ENCODE measurements at places on chromosomes 16 and 17.

DNA sequence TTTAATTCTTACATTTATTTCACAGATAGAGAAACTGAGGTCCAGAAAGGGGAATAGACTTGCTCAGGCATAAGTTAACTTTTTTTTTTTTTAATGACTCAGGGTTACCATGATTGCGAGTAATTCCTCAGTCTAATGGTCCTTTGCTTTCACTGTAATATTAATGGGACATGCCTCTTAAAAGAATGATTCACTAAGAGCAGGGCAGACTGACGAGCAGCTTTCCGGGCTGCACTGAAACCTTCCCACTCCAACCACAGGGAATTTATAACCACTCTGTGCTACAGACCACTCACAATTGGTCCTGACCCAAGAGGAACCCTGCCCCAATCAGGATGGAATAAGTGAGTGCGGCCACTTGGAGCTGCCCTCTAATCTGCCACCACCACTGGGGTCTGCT is 5.7 kb downstream of the HOXB2 start:
- peak; percentile 73 for DNase-seq

- DNase-seq = no peak
Measured at GRCh38 chr17:66465701-66466100, 163.3 kb downstream of the PRKCA start.

DNA sequence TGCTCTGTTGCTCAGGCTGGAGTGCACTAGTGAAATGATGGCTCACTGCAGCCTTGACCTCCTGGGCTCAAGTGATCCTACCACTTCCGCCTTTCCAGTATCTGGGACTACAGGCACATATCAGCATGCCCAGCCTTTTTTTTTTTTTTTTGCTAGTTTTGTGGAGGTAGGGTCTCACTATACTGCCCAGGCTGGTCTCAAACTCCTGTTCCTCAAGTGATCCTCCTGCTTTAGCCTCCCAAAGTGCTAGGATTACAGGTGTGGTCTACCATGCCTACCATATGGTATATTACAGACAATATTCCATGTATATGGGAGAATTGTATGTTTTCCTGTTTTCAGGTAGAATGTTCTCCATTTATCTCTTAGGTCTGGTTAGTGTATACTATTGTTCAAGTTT is 12.3 kb upstream of the ATF7IP2 start:
- DNase-seq = no peak

GRCh38 chr17:57505841-57506773 is 239.0 kb downstream of the CCDC182 start:
- DNase-seq = no peak

GRCh38 chr17:62309396-62309795 is 71.0 kb upstream of the EFCAB3 start:
- DNase-seq = no peak

DNA sequence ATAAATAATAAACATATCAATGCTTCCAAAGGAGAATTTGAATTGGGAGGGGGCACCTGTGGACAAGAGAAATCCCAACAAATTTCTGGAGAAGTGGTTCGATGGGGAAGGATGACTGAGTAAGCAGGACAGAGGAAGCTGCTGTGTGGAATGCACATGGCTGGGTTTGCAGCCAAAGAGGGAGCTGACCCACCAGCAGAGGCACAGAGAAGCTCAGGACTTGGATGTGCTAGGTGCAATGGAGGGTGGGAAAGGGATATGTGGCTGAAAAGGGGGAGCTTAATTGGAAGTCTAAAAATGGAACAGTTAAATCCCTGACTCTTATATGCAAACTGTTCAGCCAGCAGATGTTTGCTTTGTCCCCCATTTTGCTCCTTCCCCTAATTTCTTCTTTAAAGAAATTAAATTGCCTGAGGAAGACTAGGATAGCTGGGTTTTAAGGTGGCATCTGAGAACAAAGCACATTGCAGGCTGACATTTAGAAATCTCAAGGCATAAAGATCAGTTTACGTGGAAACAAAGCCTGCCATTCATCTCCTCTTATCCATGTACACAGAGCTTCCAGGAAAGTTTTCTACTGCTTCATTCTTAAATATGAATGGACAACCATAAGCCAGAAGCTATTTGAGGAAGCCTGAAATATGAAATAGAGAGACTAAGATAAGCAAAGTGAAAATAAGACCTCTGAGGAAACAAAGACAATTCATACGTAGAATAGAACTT is 23.0 kb upstream of the TNS4 start:
- DNase-seq = no peak

- peak; percentile 87 for DNase-seq
Measured at GRCh38 chr16:3129137-3130131, 5.4 kb upstream of the ZNF213 start.

DNA sequence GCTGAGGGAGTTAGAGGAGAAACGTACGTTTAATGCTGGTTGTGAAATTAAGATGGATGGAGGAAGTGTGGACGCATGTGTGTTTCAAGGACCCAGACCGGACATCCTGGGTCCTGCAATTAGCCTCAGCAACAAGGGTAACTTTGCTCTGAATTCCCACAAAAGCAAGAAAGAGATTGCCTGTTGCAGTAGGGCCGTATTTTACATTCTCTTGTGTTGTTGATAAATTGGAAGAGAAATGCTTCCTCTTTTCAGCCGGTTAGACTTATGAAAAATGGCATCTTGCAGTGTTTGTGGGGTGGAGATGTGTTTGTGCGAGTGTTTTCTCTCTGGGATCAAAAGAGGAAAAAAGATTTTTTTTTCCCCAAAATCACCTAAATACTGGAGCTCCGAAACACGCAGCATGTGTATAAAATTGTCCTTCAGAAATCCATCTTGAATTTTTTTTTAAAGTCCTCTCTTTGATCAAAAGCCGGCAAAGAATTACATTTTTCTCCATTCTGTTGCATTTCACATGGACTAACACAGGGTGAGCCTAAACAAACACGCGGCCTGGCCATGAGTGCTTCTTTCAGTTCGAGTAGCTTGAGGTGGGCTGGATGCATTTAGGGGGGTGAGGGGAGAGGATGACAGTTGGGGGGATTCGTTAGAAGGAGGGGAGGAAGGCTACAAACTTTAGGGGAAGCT is 251.6 kb downstream of the C16orf95 start:
- no peak for DNase-seq

GRCh38 chr17:17739388-17740066 is 58.3 kb downstream of the RAI1 start:
- no peak for DNase-seq

GRCh38 chr17:17112628-17113200 is 70.5 kb downstream of the MPRIP start:
- no peak for DNase-seq

DNA sequence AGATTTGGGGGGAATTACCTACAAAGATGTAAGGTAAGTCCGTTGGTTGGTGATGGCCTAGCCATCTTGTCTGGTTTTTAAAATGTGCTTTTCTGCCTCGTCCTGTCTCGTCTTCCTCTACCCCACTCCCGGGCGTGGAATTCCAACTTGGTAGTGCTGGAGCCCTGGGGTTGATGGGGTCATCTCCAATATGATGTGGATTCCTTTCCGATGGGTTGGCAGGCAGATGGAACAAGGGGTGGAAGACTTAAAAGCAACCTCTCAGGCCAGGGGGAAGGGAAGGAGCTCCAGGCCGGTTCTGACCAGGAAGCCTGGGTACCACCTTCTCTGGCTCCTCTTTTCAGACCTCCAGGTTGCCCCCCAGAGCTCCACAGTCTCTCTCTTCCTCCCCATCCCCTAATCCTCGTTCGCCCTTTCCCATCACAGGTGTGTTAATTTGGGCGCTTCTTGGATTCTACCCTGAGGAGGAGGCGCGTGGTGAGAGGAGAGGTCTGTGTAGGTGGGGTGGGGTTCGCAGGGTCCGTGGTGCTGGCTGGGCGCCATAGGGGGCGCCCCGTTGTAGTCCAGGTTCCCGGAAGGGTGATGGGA is 5.1 kb upstream of the HOXB2 start:
- no peak for DNase-seq

- DNase-seq = no peak
Measured at GRCh38 chr17:17168401-17168800, 37.7 kb downstream of the PLD6 start.

DNA sequence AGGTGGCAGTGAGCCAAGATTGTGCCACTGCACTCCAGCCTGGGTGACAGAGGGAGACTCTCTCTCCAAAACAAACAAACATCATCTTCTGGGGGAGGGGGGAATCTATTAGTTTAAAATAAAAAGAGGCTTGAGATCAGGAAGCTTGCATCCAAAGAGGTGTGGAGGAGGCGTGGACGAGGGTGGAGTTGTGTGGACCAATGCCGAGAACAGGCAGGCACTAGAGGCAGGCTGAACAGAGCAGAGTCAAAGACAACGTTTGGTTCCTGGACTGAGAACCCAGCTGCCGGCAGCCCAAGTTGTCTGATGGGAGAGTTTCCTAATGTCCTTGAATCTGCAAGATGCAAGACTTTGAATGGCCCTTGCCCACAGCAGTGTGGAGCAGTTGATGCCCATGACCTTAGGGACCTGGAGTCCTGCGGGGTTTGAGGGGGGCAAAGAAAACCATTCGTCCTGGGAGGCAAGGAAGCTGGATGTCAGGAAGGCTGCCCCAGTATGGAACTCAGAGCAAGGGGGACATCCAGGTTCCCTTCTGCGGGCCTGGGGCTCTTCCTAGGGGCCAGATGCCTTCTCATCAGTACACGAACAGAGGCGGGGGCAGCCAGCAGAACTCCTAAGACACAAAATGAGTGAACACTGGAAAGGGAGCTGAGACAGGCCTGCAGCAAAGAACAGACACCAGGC is 9.2 kb downstream of the TBC1D16 start:
- DNase-seq = no peak
